NCI-H2029 treated with DMSO at 0.1 percent for 48 hours (cell line): ENCODE measurements at places on chromosomes 11 and 22.

DNA sequence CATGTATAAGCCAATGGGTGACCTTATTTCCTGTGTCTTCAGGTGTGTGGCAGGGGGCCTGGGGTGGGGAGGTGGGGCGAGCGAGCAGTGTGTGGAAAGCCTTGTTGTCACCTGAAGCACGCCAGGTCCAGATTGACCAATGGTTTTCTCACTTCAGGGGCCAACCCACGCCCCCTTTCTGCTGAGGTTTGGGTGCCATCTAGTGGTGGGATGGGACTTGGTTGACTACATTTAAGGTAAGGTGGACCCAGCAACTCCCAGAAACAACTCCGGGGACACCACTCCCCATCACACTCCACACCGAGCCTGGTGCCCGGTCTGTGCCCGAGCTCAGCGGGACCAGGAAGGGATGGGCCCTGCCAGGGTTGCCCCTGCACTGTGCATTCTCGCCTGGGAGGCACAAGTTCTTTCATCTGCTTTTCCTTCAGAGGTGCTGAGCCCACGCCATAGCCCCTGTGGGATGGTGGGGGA lies 40.0 kb downstream of the TPCN2 start:
- peak; percentile 37 for DNase-seq

GRCh38 chr11:35253237-35253636 lies 114.3 kb downstream of the CD44 start:
- no peak for DNase-seq

DNA sequence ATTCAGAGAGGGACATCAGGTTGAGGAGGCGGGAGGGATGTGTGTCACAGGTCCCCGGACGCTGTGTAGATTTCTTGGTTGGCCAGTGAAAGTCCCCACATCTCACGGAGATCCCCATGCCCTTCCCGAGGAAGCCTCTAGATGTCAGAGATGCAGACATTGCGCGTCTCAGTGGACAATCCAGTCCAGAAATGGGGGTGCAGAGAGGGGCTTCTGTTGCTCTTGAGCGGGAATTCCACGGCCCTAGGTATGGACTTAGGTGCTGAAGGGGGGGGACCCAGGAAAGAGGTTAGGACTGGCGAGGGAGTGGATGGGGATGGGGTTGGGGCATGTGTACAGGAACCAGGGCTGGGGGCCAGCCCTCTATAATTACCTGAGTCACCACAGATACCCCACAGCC lies 7.0 kb downstream of the THY1 start:
- no peak for DNase-seq

DNA sequence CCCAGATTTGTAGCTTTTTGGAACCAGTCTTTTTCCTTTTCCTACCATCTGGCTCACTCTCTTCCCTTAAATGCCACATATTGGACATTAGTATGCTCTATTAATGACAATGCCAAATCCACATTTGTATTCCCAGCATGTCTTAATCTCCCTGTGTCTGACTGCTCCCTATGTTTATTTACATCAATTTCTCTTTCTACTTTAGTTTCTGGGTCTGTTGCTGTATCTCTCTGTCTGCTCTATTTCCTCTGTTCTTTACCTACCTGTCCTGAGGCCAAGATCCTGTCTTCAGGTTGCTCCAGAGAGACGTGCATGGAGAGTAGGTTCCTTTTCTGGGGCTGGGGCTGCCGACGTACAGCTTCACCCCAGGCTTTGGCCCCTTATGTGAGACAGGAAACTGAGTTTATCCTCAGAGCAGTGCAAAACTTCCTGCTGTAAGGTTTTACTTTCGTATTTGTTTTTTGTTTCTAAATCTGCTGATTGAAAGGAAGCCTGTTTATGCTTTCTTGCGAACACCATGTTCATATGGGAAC lies 25.6 kb downstream of the OR2AG2 start:
- no peak for DNase-seq

GRCh38 chr22:16783930-16784354 lies 41.3 kb downstream of the XKR3 start:
- DNase-seq = no peak

DNA sequence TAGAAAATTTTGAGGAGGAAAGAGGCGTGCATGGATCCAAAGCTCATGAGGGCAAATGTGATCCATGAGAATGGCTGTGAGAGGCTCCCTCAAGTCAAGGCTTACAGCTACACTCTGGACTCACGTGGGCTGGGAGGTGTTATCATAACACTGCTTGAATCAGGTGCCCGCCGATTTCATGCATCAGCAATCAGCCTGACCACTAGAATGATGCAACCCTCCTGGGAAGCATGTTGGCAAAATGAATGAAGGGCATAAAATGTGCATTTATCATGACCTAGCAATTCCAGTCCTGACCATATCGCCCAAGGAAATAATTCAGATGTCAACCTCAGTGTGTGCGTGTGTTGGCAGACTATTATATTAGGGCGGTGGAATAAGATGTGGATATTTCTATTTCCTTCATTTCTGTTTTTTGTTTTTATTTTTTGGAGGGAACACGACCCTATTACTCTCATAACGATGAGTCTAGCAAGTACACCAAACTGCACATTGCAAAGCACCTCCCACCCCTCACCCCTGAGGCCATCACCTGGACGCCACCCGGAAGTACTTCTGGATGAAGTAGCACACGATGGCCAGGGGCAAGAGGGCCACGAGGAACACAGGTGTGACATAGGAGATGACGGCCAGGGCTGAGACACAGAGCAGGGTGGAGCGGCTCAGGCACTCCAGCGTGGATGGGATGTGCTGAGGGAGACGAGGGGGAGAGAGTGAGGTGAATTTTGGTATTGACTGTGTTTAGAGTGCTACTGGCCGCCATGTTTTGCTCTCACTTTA lies 15.7 kb upstream of the KCNJ11 start:
- no peak for DNase-seq

GRCh38 chr22:48423481-48423911 lies 1404.2 kb downstream of the BRD1 start:
- no peak for DNase-seq

GRCh38 chr22:38138961-38139360 lies 28.5 kb upstream of the BAIAP2L2 start:
- DNase-seq = no peak

GRCh38 chr22:40058265-40058664 lies 63.5 kb downstream of the FAM83F start:
- no peak for DNase-seq

DNA sequence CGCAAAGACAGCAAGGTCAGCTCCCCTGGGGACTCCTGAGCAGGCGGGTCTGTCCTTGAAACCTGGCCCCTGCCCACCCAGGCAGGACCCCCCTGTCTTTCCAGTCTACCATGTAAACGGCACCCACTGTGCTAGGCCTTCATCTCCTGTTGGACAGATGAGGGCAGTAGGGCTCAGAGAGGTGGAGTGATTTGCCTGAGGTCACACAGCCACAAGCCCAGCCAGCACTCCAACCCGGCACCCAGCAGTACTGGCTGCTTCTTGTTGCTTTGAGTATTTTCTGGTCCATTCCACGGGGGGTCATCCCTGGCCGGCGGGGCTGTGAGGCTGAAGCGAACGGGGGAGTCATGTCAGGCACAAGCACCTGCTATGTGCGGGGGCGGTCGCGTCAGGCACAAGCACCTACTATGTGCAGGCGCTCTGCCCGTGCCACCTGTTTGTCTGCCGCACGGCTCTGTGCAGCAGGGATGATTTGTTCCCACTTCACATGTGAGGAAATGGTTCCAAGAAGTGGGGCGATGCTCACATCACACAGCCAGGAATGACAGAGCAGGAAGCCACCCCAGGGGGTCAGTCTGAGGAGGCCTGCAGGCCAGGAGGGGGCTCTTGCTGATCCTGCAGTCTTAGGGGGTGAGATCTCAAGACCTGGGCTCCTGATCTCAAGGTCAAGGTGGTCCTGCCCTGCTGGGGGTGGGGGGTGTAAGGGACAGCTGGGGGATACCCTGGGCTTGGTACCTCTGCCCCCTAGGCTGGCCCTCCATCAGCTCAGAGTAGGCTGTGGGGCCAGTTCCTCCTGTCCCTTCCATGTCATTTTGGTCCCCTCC lies 110.7 kb downstream of the CACNA1I start:
- no peak for DNase-seq

DNA sequence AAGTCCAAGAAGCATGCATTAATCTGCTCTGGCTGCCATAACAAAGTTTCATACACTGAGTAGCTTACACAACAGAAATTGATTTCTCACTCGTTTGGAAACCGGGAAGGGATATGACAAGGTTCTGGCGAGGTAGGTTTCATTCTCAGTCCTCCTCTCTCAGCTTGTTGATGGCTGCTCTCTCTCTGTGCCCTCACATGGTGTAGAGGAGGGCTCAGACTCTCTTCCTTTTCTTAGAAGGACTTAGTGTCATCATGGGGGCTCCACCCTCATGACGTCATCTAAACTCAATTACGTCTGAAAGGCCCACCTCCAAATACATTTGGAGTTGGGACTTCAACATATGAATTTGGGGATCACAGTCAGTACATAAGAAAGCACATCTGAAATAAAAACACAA lies 18.6 kb downstream of the GLYATL1 start:
- DNase-seq = no peak

DNA sequence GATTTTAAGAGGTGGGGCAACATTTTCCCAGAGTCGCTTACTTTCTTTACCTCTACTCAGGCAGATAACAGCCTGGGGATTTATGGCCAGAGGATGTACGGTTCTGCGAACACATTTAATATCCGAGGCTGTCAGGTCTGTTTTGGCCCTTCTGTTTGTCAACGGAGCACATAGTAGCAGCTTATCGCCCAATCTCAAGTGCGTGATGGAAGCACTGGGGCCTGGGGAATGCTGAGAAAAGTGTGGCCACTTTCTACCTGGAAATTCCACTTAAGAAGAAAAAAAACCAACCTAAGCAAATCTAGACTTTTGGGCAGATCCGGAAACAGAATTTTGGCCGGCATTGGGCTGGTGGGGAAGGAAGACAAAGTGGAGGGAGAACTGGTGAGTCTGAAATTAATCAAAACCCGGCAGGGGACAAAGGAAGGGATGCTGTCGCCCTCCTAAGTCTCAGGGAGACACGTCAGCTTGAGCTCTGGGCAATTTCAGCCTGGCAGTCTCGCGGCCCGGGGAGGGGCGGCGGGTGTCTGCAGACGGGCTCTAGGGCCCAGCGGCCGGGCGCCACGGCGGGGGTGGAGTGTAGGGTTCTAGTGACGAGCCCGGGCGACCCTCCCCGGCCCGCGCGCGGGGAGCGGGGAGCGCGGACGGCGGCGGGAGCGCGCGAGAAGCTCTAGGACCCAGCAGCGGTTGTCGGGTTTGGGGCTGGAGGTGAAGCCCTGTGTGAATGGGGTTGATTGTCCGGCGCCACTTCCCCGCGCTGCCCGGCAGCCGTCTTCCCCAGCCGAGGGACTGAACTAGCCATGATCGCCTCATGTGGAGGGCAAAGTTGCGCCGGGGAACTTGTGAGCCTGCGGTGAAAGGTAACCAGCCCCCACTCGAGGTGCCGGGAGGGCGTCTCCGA lies at the start of gene AMOTL1:
AMOTL1 (plus strand) TSS at position 656 of the 901 bp plus-strand sequence; CDS start at position 812, 156 bp downstream.
- DNase-seq = peak; percentile 62

GRCh38 chr22:39068033-39068785 lies 8.9 kb upstream of the APOBEC3G start:
- DNase-seq = no peak
